ENCODE measurements at places on chromosomes 2 and 18. TPM values are rescaled to one million over a fixed set of nuclear protein-coding genes. Genes with fewer than 3 reads are reported as not detected.

The POTEJ gene
- total RNA-seq: not detected

The ONECUT2 gene
- 2.5 TPM for total RNA-seq

The GBX2 gene
- 0.53 TPM for total RNA-seq

The MERTK gene
- total RNA-seq: 1.4 TPM

The RGPD3 gene
- total RNA-seq: not detected

The RSAD2 gene
- 0.49 TPM for total RNA-seq

DNA sequence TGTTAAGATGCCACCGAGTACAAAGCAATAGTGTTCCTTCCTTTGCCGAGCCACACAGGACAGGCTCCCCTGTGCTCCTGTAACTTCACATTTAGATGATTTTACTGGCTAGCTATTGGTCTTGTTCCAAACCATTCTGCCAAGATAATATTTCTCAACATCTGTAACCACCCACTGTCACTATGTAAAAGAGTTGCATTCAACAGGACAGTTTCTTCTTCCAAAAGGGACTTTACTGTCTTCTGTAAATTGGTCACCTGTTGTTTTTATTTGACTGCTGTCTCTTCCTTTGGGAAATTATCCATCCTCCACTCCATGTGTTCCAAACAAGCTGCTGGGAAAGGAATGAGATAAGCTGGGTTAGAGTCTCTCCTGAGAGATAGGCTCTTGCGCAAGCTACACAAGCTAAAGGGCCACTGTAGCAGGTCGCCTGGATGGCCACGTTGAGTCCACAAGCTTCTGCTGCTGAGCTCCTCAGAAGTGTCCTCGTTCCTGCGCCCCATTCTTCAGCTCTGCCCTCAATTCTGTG is 14.4 kb upstream of the BZW1 start:
- no peak overlapping the region for H3K27ac ChIP-seq
- no peak for DNase-seq
- no peaks in the 10 kb centered on the region for H3K27me3 ChIP-seq
- peaks cover 8% of the 10 kb centered on the region for H3K4me1 ChIP-seq

- H3K27me3 ChIP-seq: no peaks in the 10 kb centered on the region
- no peak overlapping the region for H3K27ac ChIP-seq
- H3K4me3 ChIP-seq: no peak overlapping the region
- peaks cover 54% of the 10 kb centered on the region for H3K36me3 ChIP-seq
Measured at GRCh38 chr2:238027591-238028415, 33.0 kb upstream of the SCLY start.

- DNase-seq: no peak
- no peak overlapping the region for H3K4me3 ChIP-seq
- H3K27me3 ChIP-seq: no peaks in the 10 kb centered on the region
- no peaks in the 10 kb centered on the region for H3K4me1 ChIP-seq
Measured at GRCh38 chr2:183390109-183390508, 265.9 kb downstream of the NUP35 start.

DNA sequence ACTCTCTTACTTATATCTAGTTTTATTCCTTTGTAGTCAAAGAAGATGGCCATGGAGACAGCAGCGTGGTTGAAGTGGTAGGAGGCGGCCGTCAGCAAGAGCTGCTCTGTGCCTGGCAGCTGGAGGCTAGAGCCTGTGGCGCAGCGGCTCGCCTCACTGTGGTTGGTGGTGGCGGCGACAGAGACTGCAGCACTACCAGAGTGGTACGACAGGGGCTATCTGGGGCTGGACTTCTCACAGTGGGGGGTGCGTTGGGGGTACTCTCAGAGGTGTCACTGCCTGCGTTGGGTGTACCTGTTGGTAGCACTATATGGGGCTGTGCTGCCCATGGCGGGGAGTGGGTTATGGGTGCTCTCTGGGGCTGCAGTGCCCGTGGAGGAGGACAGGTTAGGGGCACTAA is 8.5 kb upstream of the ANKRD62 start:
- H3K27me3 ChIP-seq: peaks cover 3% of the 10 kb centered on the region
- no peak overlapping the region for H3K27ac ChIP-seq
- H3K36me3 ChIP-seq: no peaks in the 10 kb centered on the region
- H3K4me1 ChIP-seq: peaks cover 7% of the 10 kb centered on the region
- no peak for DNase-seq

- no peaks in the 10 kb centered on the region for H3K4me1 ChIP-seq
- no peak overlapping the region for H3K4me3 ChIP-seq
- H3K27ac ChIP-seq: no peak overlapping the region
- no peak for DNase-seq
- H3K36me3 ChIP-seq: no peaks in the 10 kb centered on the region
- H3K27me3 ChIP-seq: no peaks in the 10 kb centered on the region
Measured at GRCh38 chr18:9643549-9643948, 29.2 kb upstream of the PPP4R1 start.

GRCh38 chr2:109052922-109053321 is 63.9 kb upstream of the EDAR start:
- no peaks in the 10 kb centered on the region for H3K36me3 ChIP-seq
- no peaks in the 10 kb centered on the region for H3K4me1 ChIP-seq
- DNase-seq: no peak
- H3K4me3 ChIP-seq: no peak overlapping the region

DNA sequence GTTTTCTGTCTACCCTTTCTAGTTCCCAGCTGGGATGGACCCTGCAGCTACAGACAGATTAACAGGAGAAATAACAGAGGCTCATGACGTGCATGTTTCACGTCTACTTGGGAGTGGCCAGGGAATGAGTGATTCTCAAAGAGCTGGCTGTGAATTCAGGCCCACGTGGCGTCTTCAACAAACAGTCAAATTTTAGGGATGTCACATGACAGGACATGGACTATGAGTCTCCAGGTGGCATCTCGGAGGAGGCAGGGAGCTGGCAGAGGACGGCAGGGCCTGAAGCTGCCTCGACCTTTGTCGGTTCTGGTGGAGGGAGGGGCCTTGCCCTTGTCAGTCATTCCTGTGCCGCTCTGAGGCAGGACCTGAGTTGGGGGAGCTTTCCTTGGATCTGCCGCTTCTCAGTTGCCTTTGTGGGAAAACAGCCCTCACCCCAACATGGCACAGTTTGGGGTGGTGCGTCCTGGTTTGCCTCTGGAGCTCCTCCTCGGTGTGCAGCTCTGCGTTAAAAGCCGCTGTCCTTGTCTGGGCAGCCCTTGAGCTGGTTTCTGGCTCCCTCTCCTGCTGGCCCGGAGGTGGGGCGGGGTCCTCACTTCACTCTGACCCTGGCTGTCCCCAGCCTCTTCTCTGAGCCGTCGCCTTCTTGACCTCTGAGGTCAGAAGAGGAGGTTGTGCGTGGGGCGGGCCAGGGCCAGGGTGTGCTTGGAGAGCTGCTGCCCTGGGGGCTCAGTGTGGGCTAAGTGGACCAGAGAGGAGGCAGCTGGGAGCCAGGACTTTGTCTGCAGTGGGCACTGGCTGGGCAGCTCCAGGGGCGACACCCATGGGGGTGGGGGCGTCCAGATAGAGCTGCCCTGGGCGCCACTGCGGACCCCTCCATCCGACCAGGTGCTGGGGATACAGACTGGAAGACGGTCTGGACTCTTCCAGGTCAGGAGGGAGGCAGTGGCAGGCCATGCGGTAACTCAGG is 12.1 kb upstream of the GAL3ST2 start:
- H3K27me3 ChIP-seq: no peaks in the 10 kb centered on the region
- peaks cover 17% of the 10 kb centered on the region for H3K36me3 ChIP-seq
- H3K4me3 ChIP-seq: no peak overlapping the region
- no peak overlapping the region for H3K27ac ChIP-seq
- DNase-seq: no peak

GRCh38 chr2:66436581-66437001 is 1.7 kb downstream of the MEIS1 start:
- H3K27me3 ChIP-seq: no peaks in the 10 kb centered on the region
- peak overlapping the region; percentile 50 for H3K4me3 ChIP-seq
- DNase-seq: no peak
- no peak overlapping the region for H3K27ac ChIP-seq
- peaks cover 14% of the 10 kb centered on the region for H3K36me3 ChIP-seq
- no peaks in the 10 kb centered on the region for H3K4me1 ChIP-seq

DNA sequence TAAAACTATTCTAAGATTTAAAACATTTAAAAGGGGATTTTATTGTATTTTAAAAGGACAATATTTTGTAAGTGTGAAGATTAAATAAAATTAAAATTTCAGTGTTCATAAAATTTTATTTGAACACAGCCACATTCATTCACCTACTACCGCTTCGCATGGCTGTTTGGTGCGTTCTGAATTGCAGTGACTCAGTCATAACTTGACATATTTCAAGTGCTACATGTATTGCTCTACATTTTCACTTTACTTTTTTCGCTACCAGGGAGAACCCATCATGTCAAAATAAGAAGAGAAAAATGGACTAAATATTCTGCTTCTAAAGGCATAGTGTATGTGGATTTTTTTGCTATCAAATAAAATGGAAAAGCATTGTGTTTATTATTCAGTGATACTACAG is 8.7 kb downstream of the PTH2R start:
- no peaks in the 10 kb centered on the region for H3K4me1 ChIP-seq
- H3K36me3 ChIP-seq: no peaks in the 10 kb centered on the region
- no peak overlapping the region for H3K4me3 ChIP-seq
- H3K27me3 ChIP-seq: no peaks in the 10 kb centered on the region
